Muscle of arm (tissue), 14 donors: ENCODE measurements at places on chromosomes 4 and X. TPM values are rescaled to one million over a fixed set of nuclear protein-coding genes. Genes with fewer than 3 reads are reported as not detected.

The ARMCX1 gene
- 94.8 TPM for polyA plus RNA-seq

The SRD5A3 gene
- 17.6 TPM for polyA plus RNA-seq

The PABPC4L gene
- polyA plus RNA-seq = 10.3 TPM

The STX18 gene
- polyA plus RNA-seq = 32.5 TPM

The LCORL gene
- 14.7 TPM for polyA plus RNA-seq

The S100G gene
- polyA plus RNA-seq = not detected

The PPP1R3F gene
- polyA plus RNA-seq = 7.9 TPM

The AKAP14 gene
- polyA plus RNA-seq = not detected

The SPON2 gene
- polyA plus RNA-seq = 63.3 TPM

The TLR2 gene
- polyA plus RNA-seq = 2.1 TPM

The CCDC160 gene
- 0.16 TPM for polyA plus RNA-seq

The CT45A2 gene
- not detected for polyA plus RNA-seq

The RHOXF2 gene
- not detected for polyA plus RNA-seq

The CNKSR2 gene
- 3.6 TPM for polyA plus RNA-seq

The STARD8 gene
- 21.9 TPM for polyA plus RNA-seq

DNA sequence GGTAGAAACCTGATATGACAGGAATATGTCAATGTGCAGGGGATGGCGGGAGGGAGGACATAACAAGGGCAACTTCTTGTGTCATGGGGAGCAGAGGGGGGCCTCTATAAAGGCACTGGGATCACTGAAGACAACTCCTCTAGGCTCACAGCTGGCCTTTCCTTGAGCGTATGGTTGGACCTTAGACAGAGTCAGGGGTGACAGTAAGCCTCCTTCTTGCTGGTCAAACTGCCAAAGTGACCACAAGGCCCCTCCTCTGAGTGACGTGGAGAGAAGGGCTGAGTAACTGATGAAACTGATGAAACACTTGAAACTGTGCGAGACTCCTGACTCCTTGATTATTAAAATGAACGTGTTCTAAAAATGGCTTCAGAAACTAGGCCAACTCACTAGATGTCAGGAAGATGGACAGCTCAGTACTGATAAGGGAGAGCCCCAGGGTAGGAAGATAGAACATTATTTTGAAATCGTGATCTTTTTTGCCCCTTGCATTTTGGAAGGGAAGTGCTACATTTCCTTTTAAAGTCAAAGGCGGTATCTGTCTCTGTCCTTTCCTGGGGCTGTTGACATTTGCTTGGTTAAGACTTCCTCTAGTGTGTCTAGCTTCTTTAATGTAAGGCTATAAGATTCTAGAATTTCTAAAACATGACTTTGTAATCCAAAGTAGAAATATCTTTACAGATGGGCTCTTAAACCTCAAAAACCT is 1.6 kb downstream of the RAB33A start:
- DNase-seq = no peak

DNA sequence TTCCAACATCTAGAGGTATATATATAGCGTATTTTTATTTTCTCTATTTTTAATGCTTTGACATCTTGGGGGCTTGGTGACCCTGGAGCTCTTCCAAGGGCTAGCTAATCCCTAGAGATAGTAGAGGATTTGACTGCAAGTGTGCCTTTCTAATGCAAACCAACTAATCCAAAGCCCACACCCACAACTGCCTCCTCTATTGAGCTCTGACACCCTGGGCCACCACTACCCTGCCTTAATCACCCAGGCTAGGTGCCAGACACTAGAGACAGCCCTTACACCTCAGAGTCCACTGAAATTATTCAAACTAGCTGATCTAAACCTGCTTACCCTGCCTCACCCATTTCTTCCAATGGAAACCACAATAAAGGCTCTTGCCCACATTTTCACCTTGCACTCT is 69.6 kb upstream of the ATXN3L start:
- DNase-seq = no peak

GRCh38 chrX:133005042-133005441 is 46.6 kb upstream of the HS6ST2 start:
- peak; percentile 10 for DNase-seq

GRCh38 chrX:37781814-37782213 is 2.0 kb downstream of the CYBB start:
- DNase-seq = no peak

- DNase-seq = no peak
These were observed 174.4 kb upstream of the TBC1D9 start for GRCh38 chr4:140930557-140930956.

- DNase-seq = no peak
These were observed 432.9 kb downstream of the GRXCR1 start for GRCh38 chr4:43325220-43325967.

DNA sequence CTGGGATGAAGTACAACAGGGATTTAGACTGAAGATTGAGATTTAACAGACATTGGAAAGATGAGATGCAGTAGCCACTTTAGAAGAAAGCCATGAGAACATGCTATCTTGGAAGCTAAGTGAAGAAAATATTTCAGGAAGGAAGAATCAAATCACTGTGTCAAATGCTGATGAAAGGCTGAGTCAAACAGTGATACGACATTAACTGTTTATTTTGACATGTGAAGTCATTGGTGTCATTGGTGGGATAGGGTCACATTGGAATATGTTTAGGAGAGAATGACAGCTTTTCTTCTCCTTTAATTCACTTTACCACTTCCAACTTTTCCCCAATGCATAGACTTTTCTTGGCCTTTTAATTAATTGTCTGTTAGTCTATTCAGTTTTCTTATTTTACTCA is 653.0 kb upstream of the BOD1L1 start:
- no peak for DNase-seq

- no peak for DNase-seq
These were observed 82.5 kb downstream of the AMELX start for GRCh38 chrX:11375614-11376119.

- DNase-seq = no peak
These were observed 58.4 kb upstream of the CCDC149 start for GRCh38 chr4:24971192-24971591.

DNA sequence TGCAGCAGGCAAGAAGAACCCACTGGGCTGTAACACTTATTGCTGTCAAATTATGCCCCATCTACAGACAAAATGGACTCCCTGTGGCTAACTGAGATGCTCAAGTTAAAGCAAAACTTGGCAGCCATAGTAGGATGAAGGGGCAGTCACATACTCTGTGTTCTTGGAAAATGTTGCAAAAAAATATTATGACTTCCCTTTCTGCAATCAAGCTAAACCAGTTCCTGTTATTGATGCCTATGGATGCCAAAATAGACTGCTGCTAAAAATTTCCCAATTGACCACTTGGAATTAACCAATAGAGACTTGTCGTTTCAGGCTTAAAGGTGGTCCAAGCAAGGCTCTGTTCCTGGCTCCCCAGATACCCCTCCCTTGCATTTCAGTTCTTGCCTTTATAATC is 49.5 kb downstream of the IQCM start:
- no peak for DNase-seq

DNA sequence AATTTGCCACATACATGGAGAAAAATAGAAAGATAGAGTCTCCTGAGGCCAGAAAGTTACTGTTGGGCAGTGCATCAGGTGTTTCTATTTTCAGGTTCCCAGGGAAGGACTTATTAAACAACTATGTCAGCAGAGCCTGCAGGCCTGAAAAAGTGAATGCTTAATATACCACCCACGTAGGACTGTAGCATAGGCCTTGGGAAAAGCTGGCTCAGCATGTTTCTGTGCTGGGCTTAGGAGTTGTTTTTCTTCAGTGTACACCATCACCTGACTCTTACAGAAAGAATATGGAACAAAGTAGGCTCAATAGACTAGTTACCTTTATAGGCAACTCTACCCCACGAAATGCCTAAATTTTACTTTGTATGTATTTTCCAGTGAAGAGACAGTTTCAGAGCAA is 1385.9 kb downstream of the FAM133A start:
- no peak for DNase-seq

GRCh38 chr4:23946299-23946698 is 56.5 kb upstream of the PPARGC1A start:
- DNase-seq = no peak
